ENCODE measurements at places on chromosomes 7 and 10.

DNA sequence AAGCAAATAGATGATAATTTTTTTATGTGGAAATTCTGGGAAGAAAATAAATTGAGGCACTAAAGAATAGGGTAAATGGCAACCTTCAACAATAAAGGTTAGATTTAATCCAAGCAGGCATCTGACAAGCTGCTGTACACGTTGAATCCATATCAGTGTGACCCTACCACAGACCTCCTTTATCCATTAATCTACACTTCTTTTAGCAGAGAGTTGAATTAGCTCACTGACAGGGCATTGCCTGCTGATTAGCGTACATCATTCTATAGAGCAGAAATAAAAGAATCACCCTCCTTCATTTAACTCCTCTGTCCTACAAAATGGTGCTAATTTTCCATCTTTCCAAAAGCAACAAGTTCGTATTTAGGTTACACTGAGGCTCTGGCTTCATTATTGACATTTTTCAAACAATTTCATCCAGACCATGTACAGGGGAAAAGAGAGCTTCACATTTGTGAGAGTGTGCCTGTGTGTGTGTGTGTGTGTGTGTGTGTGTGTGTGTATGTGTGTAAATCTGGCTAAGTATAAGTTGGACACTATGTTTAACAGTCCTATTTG, 356.0 kb downstream of the TFEC start:
- no peak for DNase-seq

DNA sequence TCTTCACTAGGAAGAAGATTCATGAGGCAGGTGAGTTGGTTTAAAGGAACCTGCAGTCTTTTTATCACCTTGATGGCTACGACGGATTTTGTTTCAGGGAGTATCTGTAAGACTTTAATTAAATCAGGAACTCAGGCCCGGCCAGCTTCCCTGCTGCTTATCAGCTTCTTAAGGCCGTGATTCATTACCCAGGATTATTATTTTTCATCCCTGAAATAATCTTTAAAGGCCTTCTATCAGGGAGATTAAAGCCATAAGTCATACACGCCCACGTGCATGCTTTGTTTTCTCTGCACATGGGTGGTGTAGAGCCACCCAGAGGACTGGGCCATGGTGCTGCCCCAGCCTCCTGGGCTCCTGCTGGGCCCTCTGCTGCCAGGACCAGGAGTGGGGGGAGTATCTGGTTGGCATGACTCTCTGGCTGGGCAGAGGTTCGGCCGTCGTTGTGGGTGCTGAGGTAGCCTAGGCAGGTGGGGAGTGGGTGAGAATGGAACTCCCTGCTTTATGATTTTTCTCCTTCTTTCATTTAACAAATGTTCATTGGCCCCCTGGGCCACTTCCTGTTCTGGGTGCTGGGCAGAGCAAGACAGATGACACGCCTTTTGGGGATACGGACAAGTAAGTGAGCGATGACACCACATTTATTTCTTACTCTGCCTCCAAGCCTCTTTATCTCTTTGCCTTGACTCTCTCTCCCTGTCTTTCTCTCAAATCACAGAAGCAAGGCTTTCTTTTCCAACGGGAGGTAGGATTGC, 39.0 kb upstream of the PCBD1 start:
- DNase-seq, result no peak

DNA sequence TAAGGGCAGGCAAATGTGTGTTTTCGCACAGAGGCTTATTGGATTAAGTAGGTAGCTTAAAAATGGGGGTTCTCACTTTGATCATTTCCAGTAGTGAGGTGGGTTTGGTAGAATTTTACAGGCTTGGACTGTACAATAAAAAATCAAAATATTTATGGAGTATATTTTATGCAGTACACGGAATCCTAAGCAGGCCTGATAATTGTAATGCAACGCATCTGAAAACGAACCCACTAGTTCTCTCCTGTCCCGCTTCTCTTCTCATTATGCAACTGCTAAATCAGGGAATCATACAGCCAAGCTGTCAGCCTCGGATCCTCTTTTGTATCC, 377 bp upstream of the POLR1F start:
- DNase-seq, result no peak

DNA sequence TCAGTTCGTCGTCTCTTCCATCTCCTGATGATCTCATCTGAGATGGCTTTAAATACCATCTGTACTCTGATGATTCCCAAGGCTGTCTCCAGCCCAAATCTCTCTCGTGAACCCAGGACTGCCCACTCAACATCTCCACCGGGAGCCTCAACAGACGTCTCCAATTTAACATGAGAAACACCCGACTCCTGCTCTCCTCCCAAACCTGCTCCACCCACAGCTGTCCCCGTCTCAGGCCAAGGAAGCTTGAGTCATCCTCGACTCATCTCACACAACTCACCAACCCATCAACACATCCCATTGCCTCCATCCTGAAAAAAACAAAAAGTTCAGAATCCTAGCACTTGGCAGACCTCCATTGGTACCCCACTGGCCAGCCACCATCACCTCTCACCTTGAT, 29.7 kb upstream of the CALN1 start:
- DNase-seq, result no peak

- DNase-seq, result no peak
Measured at GRCh38 chr7:12796397-12797127, 109.1 kb downstream of the ARL4A start.

GRCh38 chr7:139452958-139453672, 30.4 kb downstream of the KLRG2 start:
- no peak for DNase-seq

All from stimulated activated CD8-positive, alpha-beta memory T cell treated with anti-CD3 and anti-CD28 coated beads, Interleukin-4, amount 100 ng/mL, for 1 hour (primary cell).